Right lung (tissue), 10 donors: ENCODE measurements at places on chromosomes 6 and 20. TPM values are rescaled to one million over a fixed set of nuclear protein-coding genes. Genes with fewer than 3 reads are reported as not detected.
A peak's percentile ranks its signal among the peaks of the same experiment; 100 is the strongest.

Gene HLA-DOA
- 2.6 TPM for polyA plus RNA-seq

Gene MYLK2
- 1.1 TPM for polyA plus RNA-seq

Gene CNR1
- polyA plus RNA-seq = 0.10 TPM

Gene ADGRF4
- 0.29 TPM for polyA plus RNA-seq

Gene PLG
- polyA plus RNA-seq = 10.4 TPM

Gene ADGRF1
- 0.24 TPM for polyA plus RNA-seq

Gene WFDC12
- polyA plus RNA-seq = not detected

- DNase-seq = no peak
Observed at GRCh38 chr6:109458774-109459531, 3.4 kb upstream of the MICAL1 start.

DNA sequence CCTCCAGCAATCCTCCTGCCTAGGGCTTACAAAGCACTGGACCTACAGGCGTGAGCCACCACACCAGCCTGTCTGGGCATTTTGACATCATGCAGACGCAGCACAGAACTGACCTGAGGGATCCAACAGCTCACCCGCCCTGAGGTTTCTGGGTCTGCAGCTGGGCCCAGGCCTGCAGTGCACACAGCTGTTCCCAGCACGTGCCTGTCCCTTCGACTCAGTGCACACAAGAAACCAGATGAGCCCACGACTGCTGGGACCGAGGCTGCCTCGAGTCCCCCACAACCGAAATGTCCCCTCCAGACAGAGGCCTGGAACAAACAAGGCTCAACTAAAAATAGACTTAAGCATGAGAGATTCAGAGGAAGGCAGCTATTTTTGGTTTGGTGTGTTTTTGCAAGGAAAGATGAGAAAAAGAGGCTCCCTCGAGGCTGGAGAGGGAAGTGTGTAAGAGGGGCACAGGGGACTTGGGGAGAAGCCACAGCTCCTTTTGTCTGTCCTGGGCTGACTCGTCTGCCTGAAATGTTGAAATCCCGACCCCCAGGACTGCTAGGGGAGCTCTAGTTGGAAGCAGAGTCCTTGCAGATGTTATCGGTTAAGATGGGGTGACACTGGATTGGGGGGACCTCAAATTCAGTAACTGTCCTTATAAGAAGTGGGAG lies 66.3 kb downstream of the YTHDF1 start:
- no peak for DNase-seq

GRCh38 chr6:151167034-151167433 lies 72.7 kb upstream of the AKAP12 start:
- DNase-seq = no peak

DNA sequence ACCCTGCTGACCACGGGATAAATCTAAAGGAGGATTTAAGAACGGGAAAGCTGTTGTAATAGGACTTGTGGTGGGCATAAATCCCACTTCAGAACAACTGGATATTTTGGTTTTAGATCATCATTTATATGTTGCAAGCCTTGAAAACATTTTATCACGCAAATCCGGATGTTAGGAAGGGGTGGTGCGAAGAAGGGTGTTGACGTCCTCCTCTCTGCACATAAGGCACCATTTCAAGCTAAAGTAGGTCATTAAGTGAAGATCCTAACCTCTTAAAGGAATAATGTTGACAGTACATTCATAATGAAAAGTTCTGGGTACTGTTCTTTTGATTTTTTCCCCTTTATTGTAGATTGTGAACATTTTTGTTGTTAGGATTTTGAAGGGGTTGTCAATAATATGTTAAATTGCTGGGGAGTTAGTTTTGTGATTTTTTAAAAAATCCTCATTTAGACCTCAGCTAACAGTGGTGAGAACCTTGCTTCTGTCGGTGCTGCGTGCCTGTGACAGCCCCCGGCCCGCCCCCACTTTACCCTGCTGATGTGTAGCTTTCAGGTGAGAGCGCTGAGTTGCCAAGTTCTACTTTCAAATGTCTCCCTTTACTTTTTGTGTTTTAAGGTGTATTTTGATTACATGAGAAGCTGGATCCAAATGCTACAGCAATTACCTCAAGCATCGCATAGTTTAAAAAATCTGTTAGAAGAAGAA lies 88.8 kb downstream of the MAP3K4 start:
- DNase-seq = no peak

GRCh38 chr6:170176136-170176897 lies 114.6 kb downstream of the DLL1 start:
- DNase-seq = no peak

DNA sequence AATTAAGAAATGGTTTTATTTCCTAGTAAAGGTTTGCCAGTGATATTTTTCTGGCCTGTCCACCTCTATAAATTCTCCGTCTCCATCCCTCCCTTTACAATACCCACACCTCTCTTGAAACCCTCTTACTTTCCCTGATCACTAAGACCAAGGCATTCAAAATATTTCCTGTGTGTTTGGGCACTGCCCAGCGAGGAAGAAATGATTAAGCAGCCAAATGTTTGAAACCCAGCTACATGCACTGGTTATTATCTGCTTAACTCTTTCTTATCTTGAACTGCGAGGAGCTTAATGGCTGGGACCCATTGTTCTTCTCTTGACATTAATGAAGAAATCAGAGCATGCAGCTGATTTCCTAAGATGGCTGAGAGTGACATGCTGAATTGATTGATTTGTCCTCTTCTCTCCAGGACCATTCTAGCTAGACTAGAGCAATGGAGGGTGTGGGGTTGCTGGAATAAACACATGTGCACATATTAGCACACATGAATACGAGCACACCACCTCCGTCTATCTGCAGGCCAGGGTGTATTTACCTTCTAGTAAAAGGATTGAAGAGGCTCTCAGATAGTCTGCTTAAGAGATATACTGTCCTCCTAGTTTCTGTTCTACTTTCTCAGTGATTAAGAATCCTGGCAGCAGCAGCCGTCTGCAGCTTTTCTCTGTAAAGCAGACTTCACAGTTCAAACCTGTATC lies 46.1 kb upstream of the PRDM1 start:
- DNase-seq = no peak

DNA sequence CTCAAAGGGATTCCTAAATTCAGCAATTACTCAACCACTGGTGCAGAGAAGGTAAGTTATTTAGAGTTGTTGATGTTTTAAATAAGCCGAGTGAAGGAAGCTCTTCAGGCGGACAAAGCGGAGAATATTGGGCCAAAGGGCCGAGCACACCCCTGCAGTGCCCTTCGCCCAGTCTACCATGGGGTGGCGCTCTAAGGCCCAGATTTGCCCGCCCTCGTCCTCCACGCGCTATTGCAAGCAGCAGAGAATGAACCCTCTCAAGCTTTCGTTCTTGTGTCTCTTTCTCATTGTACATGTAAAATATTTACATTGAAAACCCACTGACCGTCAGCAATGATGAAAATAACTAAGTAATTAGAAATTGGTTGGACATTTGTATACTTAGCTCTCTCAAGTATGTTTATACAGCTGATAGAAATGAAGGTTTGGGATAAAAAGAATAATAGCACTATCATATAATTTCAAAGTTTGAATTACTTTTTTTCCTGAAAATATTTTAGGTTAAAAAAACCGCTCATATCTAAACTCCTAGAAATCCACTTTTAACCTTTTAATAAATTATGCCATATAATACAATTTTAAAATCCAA lies 195.0 kb upstream of the CEP162 start:
- DNase-seq = peak; percentile 18

DNA sequence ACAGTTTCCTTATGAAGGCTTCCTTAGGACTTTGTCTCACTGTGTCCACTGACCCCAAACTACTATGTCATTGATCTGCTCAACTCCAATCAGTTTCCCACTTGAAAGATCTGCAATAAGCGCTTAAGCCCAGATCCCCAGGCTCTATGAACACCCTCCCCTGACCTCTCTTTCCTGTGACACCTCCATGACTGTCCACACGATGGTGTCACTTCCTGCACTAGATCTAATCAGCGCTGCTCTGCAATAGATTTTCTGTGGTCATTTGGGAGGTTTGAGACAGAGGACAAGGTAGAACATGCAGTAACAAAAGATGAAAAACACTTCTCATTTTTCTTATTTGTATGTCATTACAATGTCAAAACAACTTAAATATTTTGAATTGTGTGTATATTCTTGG lies 304.6 kb upstream of the AGPAT4 start:
- DNase-seq = no peak

DNA sequence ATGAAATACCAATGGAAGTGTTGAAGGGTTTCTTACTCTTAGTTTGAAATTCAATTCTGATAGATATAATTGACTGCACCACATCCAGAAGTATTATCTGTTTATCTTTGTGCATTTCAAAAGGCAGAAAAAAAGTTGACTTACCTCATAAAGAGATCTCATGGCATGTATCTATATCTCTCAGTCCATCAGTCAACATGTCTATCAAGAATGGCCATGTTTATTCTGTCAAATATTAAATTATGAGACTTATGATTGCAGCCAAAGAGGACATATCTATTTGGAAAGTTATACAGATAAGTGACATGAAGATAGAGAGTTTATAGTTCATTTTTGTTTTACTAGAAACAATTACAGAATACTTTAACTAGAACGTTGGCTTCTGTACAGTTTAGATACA lies 277.8 kb downstream of the KHDC1L start:
- no peak for DNase-seq

DNA sequence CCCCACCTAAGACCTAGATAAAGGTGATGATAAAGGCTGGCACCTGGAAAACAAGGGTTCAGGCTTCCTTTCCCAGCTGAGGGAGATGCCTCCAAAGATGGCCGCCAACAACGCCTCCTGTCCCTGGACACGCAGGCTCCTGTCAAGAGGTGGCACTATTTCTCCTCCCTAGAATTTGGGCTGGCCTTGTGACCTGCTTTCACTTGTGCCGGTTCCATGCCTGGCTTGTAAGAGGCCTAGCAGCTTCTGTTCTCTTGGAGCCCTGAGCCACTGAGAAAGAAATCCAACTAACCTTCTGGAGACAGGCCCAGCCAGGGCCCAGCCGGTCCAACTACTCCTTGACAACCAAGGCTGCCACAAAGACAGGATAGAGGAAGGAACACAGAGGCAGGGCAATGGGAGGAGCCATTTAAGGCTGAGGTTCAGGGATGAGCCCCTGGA lies 60.2 kb upstream of the RALY start:
- DNase-seq = peak; percentile 20

GRCh38 chr6:7728855-7729590 lies 3.1 kb downstream of the BMP6 start:
- DNase-seq = no peak

DNA sequence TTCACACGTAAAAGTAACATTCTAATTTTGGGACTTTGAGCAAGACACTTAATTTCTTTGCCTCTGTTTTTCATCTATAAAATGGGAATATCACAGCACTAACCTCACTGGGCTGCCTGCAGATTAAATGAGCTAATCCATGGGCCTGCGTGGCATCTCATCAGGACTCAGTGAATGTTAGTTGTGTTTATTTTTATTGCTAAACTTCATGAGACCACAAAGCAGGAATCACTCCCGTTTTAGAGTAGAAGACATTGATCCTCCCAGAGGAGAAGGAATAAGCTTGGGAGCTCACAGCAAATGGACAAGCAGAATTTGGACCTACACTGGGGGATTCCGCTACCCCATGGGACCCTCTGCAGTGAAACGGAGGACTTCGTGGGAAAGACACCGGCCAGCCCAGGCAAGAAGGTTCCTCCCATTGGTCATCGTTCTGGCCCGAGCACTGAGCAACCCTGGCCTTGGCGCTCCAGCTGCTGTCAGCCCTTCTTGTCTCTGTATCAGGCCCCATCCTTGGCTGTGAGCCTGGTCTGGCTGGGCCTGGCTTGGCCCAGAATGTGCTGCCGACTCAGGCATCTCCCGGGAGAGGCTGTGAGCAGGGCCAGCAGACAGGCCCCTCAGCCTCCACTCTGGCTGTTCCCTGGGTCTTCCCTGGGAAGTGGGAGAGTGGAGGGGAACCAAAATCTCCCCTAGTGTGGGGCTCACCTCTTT lies 79.8 kb downstream of the NFATC2 start:
- peak; percentile 85 for DNase-seq

DNA sequence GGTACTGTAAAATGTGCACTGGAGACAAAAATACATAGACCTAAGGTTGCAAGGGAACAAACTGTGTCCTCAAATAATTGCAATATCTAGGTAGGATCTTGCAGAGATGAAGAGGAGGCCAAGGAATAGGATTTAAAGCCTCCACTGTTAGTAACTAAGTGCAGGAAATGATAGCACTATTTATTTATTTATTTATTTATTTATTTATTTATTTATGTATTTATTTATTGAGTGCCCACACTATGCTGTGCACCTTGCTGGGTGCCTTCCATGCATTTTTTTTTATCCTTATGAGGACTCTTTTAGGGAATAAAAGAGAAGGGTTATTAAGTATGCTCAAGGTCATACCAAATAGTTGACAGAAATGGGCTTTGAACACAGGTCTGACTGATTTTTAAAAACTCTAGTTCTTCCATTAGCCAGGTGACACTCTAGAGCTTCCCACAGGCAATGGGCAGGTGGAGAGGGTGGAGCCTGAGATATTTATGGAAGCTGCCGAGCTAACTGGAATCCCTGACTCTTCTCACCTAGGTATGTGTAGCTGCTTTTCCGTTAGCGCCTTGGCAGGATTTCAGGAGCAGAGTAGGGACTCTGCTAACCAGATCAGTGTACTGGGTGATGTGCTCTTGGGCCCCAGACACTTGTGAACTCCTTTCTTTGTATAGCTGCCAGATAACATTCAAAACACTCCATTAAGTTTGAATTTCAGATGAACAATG lies 12.8 kb upstream of the NUP153 start:
- DNase-seq = no peak

DNA sequence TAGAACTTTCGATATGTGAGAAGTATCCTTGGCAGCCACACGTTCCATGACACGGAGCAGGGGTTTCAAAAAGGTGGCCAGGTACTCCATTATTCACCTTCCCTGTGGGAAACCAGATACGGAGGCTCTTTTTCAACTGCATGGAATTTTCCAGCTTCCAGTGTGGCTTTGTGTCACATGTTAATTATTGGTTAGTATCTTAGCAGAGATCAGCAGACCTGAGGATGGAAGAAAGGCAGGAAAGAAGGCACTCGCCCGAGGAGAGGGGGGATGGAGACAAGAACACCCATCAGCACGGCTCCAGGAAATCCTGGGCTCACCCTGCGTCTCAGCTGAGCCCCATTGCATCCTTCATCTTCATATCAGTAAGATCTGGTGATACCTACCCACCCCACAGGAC lies 115.5 kb downstream of the PXDC1 start:
- no peak for DNase-seq

DNA sequence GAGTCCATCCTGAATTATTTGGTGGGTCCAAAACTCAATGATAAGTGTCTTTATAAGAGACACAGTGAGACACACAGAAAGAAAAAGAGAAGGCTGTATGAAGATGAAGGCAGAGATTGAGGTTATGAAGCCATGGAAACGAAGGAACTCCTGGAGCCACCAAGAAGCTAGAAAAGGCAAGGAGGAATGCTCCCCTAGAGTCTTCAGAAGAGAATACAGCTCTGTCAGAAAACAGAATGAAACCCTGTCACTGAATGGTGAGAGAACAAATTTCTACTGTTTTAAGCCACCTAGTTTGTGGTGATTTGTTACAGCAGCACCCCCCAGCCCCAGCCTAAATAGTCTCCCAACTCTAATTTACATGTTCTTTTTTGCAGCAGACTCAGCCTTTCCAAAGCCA lies 635.1 kb downstream of the EPHA7 start:
- DNase-seq = no peak

GRCh38 chr6:40845553-40845952 lies 193.5 kb downstream of the UNC5CL start:
- peak; percentile 31 for DNase-seq

- peak; percentile 76 for DNase-seq
Observed at GRCh38 chr20:51631011-51631950, 88.8 kb upstream of the NFATC2 start.

GRCh38 chr6:10528158-10528981 lies 7.2 kb downstream of the GCNT2 start:
- no peak for DNase-seq
